ENCODE measurements at places on chromosomes 1 and 21.

DNA sequence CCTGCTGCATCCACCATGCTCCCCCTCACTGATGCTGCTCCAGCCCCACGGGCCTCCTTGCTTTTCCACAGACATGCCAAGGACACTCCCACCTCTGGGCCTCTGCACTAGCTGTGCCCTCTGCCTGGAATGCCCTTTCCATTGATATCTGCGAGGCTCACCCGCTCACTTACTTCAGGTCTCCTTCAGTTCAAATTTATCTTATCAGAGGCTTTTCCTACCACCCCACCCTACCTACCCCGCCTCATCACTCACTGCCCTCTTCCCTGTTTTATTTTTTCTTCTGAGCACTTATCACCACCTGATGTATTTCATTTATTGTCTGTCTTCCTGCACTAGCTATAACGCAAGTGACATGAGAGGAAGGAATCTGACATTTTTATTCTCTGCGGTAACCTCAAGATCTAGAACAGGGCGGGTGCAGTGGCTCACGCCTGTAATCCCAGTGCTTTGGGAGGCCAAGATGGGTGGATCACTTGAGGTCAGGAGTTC, 7.0 kb downstream of the HSPG2 start:
- DNase-seq: no peak

DNA sequence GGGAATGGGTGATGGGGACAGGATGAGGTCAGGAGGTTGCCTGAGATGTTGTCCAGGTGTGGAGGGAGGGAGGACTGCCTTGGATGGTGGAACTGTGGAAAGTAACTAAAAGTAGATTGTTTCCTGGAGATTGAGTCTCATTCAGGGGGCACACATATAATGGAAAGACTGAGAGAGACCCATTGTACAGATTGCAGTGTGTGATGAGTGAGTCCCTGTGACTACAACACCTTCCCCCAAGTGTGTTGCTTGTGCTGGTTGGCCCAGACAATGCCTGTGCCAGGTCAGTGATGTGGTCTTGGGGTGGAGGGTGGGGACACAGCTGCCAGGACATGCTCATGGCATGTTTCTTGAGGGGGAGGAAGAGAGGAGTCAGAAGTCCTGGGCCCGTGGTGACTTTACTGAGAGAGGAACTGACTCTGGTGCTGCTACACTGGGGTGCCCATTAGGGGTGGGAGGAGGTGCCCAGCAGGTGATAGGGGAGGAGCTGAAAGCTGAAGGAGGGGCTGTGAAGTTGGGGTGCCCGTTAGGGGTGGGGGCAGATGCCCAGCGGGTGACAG, 5.2 kb downstream of the SNAP47 start:
- no peak for DNase-seq

GRCh38 chr1:110489406-110489805, 29.6 kb downstream of the KCNA10 start:
- no peak for DNase-seq

GRCh38 chr1:92095874-92096273, 15.7 kb downstream of the BTBD8 start:
- DNase-seq: no peak

DNA sequence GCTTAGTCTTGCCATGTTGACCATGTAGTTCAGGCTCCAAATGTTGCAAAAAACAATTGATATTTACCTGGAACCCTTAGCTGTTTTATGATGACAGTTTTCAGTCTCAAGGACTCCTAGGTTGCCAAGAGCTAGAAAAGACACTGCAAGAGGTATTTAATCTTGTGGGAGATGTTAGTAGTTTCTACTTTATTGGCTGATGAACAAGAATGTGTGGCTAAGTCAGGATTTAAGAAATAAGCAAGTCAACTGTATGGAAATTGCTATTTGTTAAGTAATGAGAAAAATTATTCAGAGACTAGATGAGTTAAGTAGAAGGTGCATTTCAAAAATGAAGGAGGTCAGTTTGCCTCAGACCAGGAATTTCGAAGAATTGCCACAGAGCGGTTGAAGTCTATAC, 639.7 kb upstream of the USP24 start:
- no peak for DNase-seq

DNA sequence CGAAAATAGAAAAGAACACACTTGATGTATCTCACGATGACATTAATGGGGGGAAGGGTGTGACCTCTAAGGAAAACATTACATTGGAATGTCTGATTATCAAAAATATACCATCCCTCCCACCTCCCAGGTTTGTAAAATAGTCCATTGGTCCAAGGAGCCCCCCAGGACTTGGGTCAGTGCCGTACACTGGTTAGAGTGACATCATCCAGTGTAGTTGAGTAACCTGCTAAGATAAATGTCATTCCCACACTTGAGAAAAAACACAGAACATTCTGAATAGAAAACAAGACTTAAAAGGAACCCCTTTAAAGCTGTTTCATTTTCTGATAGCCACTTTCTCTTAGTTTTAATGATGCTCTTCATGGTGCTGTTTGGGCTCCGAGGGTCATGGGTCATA, 15.2 kb downstream of the DDX20 start:
- no peak for DNase-seq
